ENCODE measurements at places on chromosomes 4 and X. TPM values are rescaled to one million over a fixed set of nuclear protein-coding genes. Genes with fewer than 3 reads are reported as not detected.

Gene USO1
- 38.9 TPM for total RNA-seq

Gene SLC6A14
- not detected for total RNA-seq

Gene ATP1B4
- not detected for total RNA-seq

Gene MTNR1A
- not detected for total RNA-seq

Gene MMRN1
- 0.40 TPM for total RNA-seq

Gene ACE2
- not detected for total RNA-seq

Gene GUCY1A1
- not detected for total RNA-seq

Gene MAGEB17
- not detected for total RNA-seq
